ENCODE measurements at places on chromosomes 3 and 15. TPM values are rescaled to one million over a fixed set of nuclear protein-coding genes. Genes with fewer than 3 reads are reported as not detected.

The ALG3 gene
- total RNA-seq = 38.2 TPM

The ZPLD1 gene
- total RNA-seq = not detected

The A4GNT gene
- total RNA-seq = not detected

The TMEM42 gene
- total RNA-seq = 18.9 TPM

The SNTN gene
- not detected for total RNA-seq

The AGBL1 gene
- total RNA-seq = not detected

The ABCC5 gene
- total RNA-seq = 39.9 TPM

The FEZF2 gene
- not detected for total RNA-seq

The STAB1 gene
- total RNA-seq = not detected

DNA sequence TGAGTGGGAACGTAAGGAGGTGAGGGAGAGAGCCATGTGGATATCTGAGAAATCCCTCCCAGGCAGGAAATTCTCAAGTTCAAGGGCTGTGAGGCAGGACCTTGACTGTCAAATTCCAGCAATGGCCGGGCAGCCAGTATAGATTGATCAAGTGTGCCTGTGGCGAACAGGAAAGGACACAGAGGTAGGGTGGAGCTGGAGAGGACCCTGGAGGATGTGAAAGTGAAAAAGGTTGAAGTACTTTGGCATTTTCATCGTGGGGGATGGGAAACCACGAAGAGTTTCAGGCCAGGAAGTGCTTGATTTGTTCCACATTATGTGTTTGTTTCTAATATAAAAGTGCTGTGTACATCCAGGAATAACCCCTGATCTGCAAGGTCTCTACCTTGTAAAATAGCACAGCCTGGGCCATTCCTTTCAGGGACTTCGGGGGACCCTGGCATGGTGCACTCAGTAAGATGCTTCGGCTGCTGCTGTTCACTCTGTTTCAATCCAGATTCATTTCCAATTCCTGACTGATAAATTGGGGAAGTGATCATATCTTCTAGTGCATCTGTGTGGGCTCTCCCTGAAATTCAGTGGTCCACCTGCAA is 156.6 kb downstream of the MCTP2 start:
- DNase-seq = no peak

GRCh38 chr3:100024520-100025303 is 89.6 kb downstream of the FILIP1L start:
- DNase-seq = no peak

DNA sequence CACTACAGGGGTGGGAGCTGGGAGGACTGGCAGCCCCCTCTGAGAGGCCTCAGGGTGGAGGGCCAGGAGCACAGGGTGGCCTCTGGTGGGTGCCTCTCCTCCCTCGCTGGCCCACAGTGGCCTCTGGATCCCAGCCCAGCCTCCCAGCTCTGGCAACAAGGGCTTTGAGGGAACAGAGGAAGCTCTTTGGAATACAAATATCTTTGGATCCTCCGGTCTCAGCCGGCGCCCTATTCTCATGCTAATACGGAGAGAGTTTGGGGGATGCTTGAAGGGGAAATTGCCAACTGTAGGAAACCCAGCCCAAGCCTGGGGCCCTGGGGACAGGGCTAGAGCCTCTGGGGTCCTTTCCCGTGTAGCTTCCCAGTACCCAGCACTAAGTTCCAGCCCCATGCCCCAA is 33.4 kb upstream of the INSYN1 start:
- DNase-seq = no peak

- no peak for DNase-seq
These were observed 1129.3 kb downstream of the NAALADL2 start for GRCh38 chr3:175988401-175988800.

- DNase-seq = no peak
These were observed 236.2 kb downstream of the SCAPER start for GRCh38 chr15:76668900-76669299.

DNA sequence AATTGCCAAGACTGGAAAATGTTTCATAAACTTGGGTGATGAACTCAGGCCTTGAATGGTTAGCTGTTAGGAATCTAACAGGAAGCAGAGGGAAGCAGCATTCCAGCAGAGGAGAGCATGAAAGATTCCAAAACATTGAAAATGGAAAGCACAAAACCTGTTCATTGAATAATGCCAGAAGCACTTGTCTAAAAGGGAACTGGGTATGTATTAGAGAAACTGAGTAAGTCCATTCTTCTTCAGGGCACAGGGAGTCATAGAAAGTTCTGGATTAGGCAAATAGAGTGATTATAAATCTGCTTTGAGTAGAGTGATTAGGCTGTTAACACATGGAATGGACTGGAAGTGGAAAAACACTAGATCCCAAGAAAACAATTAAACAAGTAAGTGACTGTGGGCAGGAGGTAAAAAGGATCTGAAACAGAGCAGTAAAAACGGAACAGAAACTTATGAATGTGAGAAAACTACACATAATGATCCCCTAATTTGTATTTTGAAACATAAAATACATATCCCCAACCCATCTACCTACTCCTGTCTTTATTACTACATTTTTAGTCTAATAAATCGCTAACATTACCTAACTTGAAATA is 343.4 kb downstream of the TBC1D5 start:
- no peak for DNase-seq

DNA sequence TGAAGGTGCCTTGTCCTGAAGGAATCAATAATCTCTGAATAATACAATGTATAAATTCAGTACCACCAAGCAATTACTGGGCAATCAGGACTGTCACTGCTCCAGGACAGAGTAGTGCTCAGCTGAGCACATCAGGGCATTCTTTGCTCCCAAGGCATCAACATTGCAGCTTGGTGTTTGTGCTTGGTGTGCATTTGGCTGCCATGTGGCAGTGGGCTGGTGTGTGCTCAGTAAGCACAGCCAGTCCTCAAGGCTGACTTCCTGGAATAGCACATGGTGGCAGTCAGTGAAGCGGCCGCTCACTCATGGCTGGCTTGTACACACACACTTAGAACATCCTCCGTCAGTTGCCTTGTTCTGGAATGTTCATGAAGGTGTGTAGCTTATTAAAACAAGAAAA is 217.0 kb downstream of the EPHB1 start:
- DNase-seq = no peak

GRCh38 chr3:5972586-5972985 is 785.1 kb downstream of the EDEM1 start:
- no peak for DNase-seq

DNA sequence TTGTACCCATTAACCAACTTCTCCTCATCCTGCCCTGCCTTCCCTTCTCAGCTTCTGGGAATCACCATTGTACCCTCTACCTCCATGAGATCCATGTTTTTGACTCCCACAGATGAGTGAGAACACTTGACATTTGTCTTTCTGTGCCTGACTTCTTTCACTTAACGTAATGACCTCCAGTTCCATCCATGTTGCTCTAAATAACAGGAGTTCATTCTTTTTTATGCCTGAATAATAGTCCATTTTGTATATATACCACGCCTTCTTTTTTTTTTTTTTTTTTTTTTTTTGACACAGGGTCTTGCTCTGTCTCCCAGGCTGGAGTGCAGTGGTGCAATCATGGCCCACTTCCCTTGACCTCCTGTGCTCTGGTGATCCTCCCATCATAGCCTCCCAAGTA is 6.7 kb downstream of the SNX1 start:
- no peak for DNase-seq
